Activated naive CD4-positive, alpha-beta T cell treated with anti-CD3 and anti-CD28 coated beads, Interleukin-2, amount 10 ng/mL, durations not matched to agents 7 days and 5 days (primary cell): ENCODE measurements at places on chromosomes 3 and 15.

DNA sequence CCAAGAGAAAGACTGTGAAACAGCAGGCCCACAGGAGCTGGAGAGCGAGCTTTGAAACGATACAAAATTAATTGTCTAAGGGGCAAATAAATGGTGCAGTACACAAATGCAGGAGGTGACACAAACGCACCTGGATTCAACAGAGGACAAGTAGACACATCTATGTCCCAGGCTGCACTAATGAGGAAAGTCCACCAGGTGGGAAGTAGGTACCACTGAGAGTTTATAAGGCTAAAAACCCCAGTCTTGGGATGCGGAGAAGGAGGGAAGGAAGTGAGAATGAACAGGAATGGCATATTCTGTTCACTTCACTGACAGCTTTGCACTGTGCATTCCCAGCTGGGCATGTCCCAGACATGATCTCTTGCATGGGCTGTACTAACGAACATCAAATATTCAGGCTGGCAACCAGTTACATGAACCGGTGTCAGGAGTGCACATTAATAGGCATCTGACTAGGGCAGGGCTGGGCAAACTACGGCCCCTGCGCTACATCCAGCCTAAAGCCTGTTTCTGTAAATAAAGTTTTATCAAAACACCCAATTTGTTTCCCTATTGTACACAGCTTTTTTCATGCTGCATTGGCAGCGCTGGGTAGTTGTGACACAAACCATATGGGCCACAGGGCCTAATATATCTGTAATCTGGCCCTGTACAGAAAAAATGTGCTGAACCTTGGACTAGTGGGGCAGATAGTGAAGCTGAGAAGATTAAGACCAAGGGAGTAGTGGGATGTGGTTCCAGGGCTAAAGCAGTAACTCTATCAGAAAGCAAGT lies 107.0 kb downstream of the IGF2BP2 start:
- DNase-seq: no peak
- no peaks in the 10 kb centered on the region for H3K4me1 ChIP-seq

GRCh38 chr3:16936233-16936632 lies 51.5 kb downstream of the PLCL2 start:
- peak; percentile 38 for DNase-seq
- H3K4me1 ChIP-seq: peaks cover 74% of the 10 kb centered on the region
- no peaks in the 10 kb centered on the region for H3K27me3 ChIP-seq

GRCh38 chr15:60399931-60400330 lies 2.1 kb upstream of the ANXA2 start:
- peak overlapping the region; percentile 98 for H3K27ac ChIP-seq
- peaks cover 28% of the 10 kb centered on the region for H3K36me3 ChIP-seq
- no peak overlapping the region for H3K4me3 ChIP-seq
- H3K27me3 ChIP-seq: peaks cover 25% of the 10 kb centered on the region

- no peak overlapping the region for H3K4me3 ChIP-seq
- peaks cover 21% of the 10 kb centered on the region for H3K4me1 ChIP-seq
- no peak overlapping the region for H3K27ac ChIP-seq
- peaks cover 45% of the 10 kb centered on the region for H3K27me3 ChIP-seq
Measured at GRCh38 chr15:41655716-41656115, 4.5 kb upstream of the MGA start.

GRCh38 chr15:60935130-60935529 lies 294.0 kb downstream of the RORA start:
- no peaks in the 10 kb centered on the region for H3K36me3 ChIP-seq
- H3K4me3 ChIP-seq: no peak overlapping the region
- H3K27me3 ChIP-seq: peaks cover 32% of the 10 kb centered on the region
- DNase-seq: no peak

- H3K4me3 ChIP-seq: no peak overlapping the region
- no peak overlapping the region for H3K27ac ChIP-seq
- H3K4me1 ChIP-seq: peaks cover 3% of the 10 kb centered on the region
Measured at GRCh38 chr3:11600501-11601282, 43.0 kb downstream of the VGLL4 start.

DNA sequence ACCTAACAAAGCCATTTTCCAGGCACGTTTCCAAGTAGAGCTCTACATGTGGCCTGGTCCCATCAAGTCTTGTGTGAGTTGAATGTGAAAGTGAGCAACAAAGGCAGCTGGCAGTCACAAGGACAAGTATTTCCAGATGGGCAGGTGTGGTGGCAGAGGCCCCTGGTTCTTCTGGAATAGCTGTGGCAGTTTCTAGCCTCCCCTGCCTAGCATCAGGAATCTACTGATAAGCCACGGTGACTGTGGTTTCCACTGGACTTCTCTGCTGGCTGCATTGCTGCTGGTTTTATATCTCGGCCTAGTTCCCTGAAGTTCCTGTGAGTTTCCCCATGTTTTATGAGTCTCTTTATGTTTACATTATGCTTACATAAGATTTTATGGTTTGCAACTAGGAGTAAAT lies 117.7 kb downstream of the GOLIM4 start:
- H3K4me3 ChIP-seq: no peak overlapping the region
- H3K27ac ChIP-seq: no peak overlapping the region
- no peaks in the 10 kb centered on the region for H3K27me3 ChIP-seq
- DNase-seq: no peak
- H3K36me3 ChIP-seq: no peaks in the 10 kb centered on the region

GRCh38 chr15:60005352-60006202 lies 1.5 kb downstream of the FOXB1 start:
- peak overlapping the region; percentile 94 for H3K4me3 ChIP-seq
- peak; percentile 43 for DNase-seq
- peaks cover 94% of the 10 kb centered on the region for H3K27me3 ChIP-seq
- peaks cover 70% of the 10 kb centered on the region for H3K4me1 ChIP-seq

- H3K27ac ChIP-seq: no peak overlapping the region
- H3K36me3 ChIP-seq: no peaks in the 10 kb centered on the region
- peaks cover 16% of the 10 kb centered on the region for H3K27me3 ChIP-seq
- H3K4me1 ChIP-seq: no peaks in the 10 kb centered on the region
Measured at GRCh38 chr3:120425572-120426250, 25.1 kb downstream of the FSTL1 start.

- H3K4me3 ChIP-seq: no peak overlapping the region
- H3K27ac ChIP-seq: no peak overlapping the region
- no peaks in the 10 kb centered on the region for H3K36me3 ChIP-seq
- DNase-seq: no peak
Measured at GRCh38 chr15:25268166-25268565, 170.7 kb downstream of the UBE3A start.

- H3K4me3 ChIP-seq: no peak overlapping the region
- no peak for DNase-seq
- peak overlapping the region; percentile 83 for H3K27ac ChIP-seq
Measured at GRCh38 chr3:16334909-16335308, 69.9 kb downstream of the OXNAD1 start.

- H3K4me3 ChIP-seq: no peak overlapping the region
- no peaks in the 10 kb centered on the region for H3K27me3 ChIP-seq
- H3K4me1 ChIP-seq: no peaks in the 10 kb centered on the region
- peaks cover 13% of the 10 kb centered on the region for H3K36me3 ChIP-seq
Measured at GRCh38 chr3:132606085-132606484, 9.0 kb downstream of the ACKR4 start.

DNA sequence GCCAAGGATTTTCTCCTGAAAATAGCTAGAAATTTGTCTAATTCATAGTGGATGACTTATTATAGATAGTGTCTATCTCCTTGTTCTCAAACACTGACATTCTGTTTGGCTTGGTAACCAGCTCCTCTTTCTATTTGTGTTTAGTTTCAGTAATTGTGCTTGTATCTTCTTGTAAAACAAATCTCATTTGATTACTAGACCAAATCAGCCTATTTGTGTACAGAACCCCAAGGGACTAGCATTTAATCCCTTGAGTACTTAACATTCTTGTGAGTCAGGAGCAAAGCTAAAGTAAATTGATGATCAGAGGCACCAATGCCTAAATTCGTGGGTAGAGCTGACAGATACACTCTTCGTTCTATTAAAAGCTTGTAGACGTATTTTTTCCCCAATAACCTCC lies 306.5 kb upstream of the SLITRK3 start:
- no peaks in the 10 kb centered on the region for H3K36me3 ChIP-seq
- H3K27me3 ChIP-seq: no peaks in the 10 kb centered on the region
- no peak overlapping the region for H3K27ac ChIP-seq
- no peak overlapping the region for H3K4me3 ChIP-seq

- peaks cover 4% of the 10 kb centered on the region for H3K4me1 ChIP-seq
Measured at GRCh38 chr3:52527732-52528585, 5.7 kb downstream of the NT5DC2 start.

GRCh38 chr3:159305017-159305416 lies 503.2 kb downstream of the MFSD1 start:
- no peak for DNase-seq
- no peak overlapping the region for H3K4me3 ChIP-seq
- no peak overlapping the region for H3K27ac ChIP-seq

DNA sequence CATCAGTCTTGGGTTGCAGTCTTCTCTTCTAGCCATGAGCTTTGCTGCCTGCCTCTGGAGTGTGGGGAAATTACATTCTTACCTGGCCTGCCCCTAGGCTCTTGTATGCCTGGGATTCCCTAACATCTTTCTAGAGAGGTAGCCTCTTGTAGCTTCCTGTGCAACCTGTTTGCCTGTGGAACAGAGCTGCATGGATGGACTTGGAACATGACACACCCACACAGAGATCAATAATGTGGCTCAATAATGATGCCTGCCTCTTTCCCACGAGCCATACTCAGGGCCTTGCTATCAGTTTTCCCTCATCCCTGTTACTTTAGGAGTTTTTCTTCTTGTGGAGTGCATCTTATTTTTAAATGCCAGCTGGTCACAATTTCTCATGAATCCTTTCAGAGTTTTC lies 11.4 kb downstream of the CHCHD6 start:
- no peaks in the 10 kb centered on the region for H3K36me3 ChIP-seq
- H3K27me3 ChIP-seq: no peaks in the 10 kb centered on the region
- H3K4me3 ChIP-seq: no peak overlapping the region
- no peaks in the 10 kb centered on the region for H3K4me1 ChIP-seq
- no peak overlapping the region for H3K27ac ChIP-seq
- no peak for DNase-seq

- no peak overlapping the region for H3K4me3 ChIP-seq
- H3K27me3 ChIP-seq: no peaks in the 10 kb centered on the region
- H3K27ac ChIP-seq: no peak overlapping the region
- DNase-seq: no peak
- no peaks in the 10 kb centered on the region for H3K4me1 ChIP-seq
Measured at GRCh38 chr3:180804916-180805315, 107.6 kb upstream of the FXR1 start.

DNA sequence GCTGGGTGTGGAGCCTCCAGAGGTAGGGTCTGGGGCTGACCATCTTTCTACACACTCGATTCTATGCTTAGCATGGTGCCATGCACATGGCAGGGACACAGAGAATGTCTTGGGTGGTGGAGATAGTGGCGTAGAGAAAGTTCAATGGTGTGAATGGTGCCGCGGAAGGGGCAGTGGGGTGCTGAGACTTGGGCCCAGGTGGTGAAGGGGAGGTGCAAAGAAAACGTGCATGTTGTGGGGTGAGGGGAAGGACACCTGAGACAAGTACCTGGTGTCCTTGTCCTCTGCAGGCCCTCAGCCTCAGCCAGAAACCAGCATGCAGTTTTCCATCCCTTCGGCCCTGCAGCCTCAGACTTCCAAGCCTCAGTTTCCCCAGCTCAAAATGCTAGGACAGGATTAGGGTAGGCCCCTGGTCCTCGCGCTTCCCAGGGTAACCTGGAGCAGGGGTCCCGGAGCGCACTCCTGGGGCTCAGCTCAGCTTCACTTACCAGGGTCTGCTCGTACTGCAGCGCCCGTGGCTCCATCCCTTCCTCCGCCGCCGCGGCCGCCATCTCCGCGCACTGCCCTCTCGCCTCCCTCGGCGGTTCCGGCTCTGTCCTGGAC lies 375 bp downstream of the CLCN2 start:
- H3K4me3 ChIP-seq: peak overlapping the region; percentile 71
- H3K27ac ChIP-seq: peak overlapping the region; percentile 58
- H3K27me3 ChIP-seq: peaks cover 29% of the 10 kb centered on the region

DNA sequence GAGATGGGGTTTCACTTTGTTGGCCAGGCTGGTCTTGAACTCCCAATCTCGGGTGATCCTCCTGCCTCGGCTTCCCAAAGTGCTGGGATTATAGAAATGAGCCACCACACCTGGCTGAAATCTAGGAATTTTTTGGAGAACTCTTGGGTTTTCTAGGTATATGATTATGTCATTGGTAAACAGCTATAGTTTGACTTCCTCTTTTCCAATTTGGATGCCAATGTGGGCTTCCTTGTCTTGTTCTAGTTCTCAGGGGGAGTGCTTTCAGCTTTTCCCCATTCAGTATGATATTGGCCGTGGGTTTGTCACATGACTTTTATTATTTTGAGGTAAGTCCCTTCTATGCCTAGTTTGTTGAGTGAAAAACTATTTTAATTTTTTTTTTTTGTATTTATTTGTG lies 17.9 kb downstream of the KCNMB3 start:
- peaks cover 7% of the 10 kb centered on the region for H3K4me1 ChIP-seq
- H3K27me3 ChIP-seq: no peaks in the 10 kb centered on the region
- H3K36me3 ChIP-seq: peaks cover 42% of the 10 kb centered on the region

DNA sequence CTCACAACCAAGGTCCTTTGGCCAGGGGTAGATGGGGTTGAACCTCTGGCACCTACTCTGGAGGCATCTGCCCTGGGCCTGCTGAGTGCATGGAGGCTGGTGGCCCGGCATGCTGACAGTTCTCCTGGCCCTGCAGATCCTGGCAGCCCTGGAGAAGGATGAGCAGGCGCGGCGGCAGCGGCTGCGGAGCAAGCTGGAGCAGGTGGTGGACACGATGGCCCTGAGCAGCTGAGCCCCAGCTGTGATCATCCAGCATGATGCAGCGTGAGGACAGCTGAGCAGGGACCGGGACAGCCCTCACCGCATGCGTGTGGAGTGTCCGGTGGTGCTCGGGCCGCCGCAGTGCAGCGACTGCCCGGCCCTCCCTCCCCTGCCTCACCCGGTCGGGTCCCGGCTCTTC lies 50.9 kb downstream of the PLXNA1 start:
- no peak for DNase-seq
- H3K36me3 ChIP-seq: no peaks in the 10 kb centered on the region
- H3K4me3 ChIP-seq: no peak overlapping the region
- no peaks in the 10 kb centered on the region for H3K27me3 ChIP-seq
- H3K4me1 ChIP-seq: no peaks in the 10 kb centered on the region
- H3K27ac ChIP-seq: no peak overlapping the region

DNA sequence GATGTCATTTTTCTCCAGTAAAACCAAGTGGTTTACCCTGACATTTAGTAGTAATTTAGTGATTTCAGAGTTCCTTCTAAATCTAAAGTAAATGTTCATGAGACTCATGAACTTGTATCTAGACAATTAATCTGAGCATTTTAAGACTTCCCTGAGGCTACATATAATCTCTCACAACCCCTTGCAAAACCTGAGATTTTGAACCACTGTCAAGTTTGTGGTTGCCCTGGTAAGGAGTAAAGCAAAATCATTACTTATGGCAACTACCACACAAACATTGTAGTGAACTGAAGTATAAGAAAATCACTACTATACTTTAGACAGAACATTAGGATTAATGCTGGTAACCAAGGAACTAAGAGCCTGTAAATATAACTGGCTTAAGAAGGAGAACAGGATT lies 370.2 kb downstream of the TIGIT start:
- no peaks in the 10 kb centered on the region for H3K27me3 ChIP-seq
- no peak overlapping the region for H3K27ac ChIP-seq
- no peak for DNase-seq
- no peak overlapping the region for H3K4me3 ChIP-seq
- no peaks in the 10 kb centered on the region for H3K4me1 ChIP-seq

GRCh38 chr15:62390791-62391640 lies 225.9 kb upstream of the C2CD4B start:
- peak overlapping the region; percentile 37 for H3K27ac ChIP-seq
- peaks cover 56% of the 10 kb centered on the region for H3K27me3 ChIP-seq
- peak overlapping the region; percentile 93 for H3K4me3 ChIP-seq
- H3K4me1 ChIP-seq: peaks cover 21% of the 10 kb centered on the region

- H3K4me3 ChIP-seq: no peak overlapping the region
- peaks cover 58% of the 10 kb centered on the region for H3K4me1 ChIP-seq
- DNase-seq: no peak
- no peak overlapping the region for H3K27ac ChIP-seq
Measured at GRCh38 chr3:129432036-129432435, 3.6 kb upstream of the EFCAB12 start.
